ENCODE measurements at places on chromosomes 11 and 22.

DNA sequence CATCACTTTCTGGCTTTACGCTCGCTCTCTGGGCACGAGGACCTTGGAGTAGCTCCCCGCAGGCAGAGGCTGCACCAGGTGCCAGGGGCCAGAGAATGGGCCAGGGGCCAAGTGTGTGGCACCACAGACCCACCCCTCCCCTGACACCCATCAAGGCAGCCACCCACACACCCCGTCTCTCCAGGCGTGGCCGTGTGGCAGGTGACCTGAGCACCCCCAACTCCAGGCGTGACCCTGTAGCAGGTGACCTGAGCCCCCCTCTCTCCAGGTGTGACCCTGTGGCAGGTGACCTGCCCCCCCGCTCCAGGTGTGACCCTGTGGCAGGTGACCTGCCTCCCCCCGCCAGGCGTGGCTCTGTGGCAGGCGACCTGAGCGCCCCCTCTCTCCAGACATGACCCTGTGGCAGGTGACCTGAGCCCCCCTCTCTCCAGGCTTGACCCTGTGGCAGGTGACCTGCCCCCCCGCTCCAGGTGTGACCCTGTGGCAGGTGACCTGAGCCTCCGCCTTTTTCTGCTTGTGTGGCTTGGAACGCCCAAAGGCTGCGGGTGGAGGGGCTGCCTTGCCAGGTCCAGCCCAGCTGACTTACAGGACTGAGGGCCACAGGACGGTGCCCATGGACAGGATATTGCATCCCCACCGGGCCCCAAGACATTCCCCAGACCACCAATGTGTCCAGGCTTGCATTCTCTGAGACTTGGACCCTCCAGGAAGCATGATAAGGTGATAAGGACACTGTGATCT lies 667.2 kb downstream of the BRD1 start:
- no peak for DNase-seq

GRCh38 chr22:29393019-29393608 lies 4.7 kb upstream of the AP1B1 start:
- no peak for DNase-seq

GRCh38 chr11:22761066-22761465 lies 68.5 kb downstream of the SVIP start:
- no peak for DNase-seq

- DNase-seq: no peak
Observed at GRCh38 chr11:79400717-79401330, 40.0 kb downstream of the TENM4 start.

GRCh38 chr11:121038648-121039409 lies 14.9 kb downstream of the TBCEL start:
- DNase-seq: no peak

Data from NCI-H774 (cell line).